Esophagus squamous epithelium (tissue), 5 donors: ENCODE measurements at places on chromosomes 3 and 15.

DNA sequence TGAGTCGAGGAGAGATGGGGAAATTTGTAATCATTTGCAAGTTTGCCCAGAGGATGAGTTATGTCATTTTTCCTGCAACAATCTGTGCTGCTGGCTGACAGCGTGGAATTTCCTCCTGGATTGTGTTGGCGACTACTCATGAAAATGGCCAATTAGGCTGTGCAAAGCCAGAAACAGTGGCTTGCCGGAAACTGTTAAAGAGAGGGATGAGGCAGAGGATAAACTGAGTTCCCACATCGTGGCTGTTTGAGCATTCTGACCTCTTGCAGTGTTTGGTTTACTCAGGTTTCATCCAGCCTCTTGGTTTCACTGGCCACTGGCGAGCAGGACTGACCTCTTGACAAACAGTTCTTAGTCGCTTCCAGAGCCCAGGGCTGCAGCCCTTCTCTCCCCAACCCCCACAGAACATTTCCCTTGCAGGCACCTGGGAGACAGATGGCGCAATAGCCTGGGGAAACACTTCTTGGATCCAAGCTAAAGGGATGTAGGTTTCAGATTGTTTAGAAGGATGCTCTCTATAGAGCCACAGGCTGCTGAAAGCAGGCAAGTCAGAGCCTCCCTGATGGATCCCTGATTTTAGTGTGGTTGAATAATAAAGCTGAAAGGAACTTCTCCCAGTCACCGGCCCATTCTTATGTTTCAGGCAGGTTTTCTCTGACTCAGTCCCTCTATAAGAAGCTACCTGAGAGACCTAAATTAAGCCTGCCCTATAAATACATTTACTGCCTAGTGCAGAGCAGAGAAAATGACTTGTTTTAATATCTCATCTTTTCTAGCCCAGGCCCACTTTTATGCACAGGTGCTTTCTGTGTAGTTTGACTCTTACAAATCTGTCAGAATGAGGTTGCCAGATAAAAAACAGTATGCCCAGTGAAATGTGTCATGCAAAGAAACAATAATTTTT is 92.8 kb upstream of the UBE2E1 start:
- no peak for DNase-seq

DNA sequence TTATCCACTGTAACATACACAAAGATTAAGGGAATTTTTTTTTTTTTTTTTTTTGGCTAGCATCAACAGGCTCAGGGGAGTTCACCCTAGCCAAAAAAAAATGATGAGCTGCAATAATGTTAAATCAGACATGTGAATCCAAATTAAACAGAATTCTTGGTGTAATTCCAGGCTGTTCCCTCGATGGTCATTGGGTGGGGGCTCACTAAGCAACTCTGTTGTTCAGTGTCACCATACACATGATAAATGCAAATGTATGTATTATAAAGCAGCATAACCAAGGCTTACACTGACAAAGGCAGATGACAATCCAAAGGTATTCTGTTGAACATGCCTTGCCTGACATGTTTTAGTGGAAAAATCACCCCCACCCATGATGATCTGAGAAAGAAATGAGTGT is 29.0 kb downstream of the IL1RAP start:
- DNase-seq = no peak

GRCh38 chr3:54819946-54820345 is 107.9 kb downstream of the LRTM1 start:
- no peak for DNase-seq

DNA sequence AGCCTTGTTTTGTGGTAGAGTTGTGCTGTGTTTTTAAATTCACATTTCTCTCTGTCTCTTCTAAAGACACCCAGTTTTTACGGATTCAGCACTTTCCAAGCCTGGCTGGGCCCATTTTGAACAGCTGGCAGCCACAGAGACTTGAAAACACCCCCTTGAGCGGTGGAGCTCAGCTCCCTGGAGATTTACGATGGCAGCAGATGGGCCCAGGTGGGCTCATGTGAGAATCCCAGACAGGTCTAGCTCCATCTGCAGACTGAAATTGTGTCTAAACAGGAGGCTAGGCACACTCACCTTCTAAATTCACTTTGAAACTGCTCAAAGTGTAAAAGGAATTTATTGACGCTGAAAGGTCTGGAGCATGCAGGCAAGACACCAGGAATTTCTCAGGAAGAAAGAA is 232.0 kb upstream of the HES1 start:
- no peak for DNase-seq

GRCh38 chr15:72034351-72034750 is 83.6 kb downstream of the MYO9A start:
- DNase-seq = no peak

- DNase-seq = no peak
Observed at GRCh38 chr3:133268726-133269134, 131.1 kb upstream of the BFSP2 start.

GRCh38 chr3:15520185-15520584 is 1.3 kb downstream of the COLQ start:
- no peak for DNase-seq

GRCh38 chr3:8625991-8626390 is 18.6 kb downstream of the SSUH2 start:
- no peak for DNase-seq

DNA sequence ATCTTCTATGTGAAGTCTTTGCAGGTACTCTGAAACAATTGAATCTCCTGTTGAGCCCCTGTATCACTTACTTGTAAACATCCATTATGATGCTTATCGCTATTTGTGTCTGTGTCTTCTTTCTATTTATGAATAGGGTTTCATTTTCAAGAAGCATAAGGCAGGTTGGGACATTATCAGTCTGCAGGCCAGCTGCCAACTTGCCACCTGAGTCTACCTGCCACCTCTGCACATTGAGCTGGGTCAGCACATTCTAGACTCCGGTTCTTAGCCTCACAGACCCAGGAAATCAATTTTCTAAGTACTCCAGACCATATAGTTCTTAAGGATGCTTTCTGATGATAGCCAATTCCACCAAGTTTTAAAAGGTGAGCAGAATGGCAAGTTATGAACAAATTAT is 105.7 kb upstream of the MCTP2 start:
- DNase-seq = no peak

DNA sequence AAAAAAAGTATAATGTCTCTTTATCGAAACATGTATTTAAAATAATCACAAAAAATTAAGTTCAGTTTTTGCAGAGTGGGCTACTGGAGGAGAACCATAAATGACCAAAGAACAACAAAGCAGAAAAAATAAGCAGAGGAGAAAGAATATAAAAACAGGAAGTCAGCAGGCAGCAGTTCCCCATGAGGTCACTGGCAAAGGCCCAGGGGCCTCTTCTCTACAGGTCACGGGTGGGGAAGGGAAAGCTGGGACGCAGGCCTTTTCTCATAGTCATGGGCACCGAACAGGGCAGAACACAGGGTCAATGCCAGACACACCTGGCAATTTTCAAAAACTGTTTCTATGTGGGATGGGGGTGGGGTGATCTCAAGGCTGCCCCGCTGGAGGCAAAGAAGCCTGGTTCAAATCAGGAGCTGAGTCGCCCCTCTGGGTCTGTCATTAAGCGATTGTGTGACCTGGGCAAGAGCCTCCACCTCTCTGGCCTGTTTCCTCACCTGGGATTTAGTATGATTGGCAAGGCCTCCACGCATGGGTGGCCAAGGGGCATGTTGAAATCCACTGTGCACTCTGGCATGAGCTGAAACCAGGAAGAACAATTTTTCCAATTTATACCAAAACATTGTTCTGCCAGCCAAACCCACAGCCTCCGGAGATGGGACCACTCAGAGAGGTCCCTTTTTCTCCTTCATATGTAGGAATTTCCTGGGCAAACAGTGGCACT is 43.8 kb upstream of the UACA start:
- DNase-seq = peak; percentile 8

DNA sequence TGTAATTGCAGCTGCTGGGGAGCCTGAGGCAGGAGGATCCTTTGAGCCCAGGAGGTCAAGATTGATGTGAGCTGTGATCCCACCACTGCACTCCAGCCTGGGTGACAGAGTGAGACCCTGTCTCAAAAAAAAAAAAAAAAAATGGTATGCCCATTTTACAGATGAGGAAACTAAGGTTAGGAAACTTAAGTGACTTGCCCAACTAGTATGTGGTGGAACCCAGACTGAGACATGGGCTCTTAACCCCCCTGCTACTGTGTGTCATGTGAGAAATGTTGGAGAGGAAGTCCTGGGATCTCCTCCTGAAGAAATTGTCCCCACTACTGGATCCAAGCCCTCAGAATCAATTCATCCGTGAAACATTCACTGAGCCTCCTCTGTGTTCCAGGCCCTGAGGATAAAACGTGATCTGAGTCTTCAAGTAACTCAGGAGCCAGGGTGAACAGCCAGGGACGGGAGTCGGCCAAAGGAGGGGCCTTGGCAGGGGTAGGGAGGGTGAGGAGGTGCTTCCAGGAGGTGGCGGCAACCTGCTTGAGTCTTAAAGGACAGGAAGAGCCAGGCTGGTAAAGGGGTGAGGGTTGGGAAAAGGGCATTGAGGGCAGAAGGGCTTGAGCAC is 19.6 kb upstream of the RNU6-1 start:
- DNase-seq = no peak

DNA sequence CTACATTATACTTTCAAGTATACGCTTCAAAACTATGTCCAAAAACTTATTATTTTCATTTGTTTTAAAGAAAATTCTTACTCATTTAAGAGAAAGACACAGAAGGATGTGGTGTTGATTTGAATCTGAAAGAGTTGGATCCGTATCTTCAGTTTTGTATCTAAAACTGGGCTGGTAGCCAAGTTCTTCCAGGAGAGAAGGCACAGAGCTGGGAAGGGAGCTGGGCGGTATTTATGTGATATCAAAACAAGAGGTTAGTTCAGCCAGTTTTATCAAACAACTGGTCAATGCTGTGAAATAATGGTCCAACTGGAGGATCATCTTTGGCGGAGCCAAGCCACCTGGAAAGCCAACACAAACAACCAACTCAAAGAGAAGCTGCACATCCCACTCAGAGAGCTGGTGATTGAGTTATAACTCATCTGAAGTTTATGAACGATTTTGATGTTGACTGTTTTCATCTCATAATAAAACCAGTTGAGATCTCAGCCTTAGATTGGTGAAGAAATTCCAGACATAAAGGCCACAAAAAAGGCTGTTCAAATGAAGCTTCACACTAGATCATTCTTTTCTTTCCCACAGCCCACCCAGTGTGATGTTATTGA is 489.6 kb upstream of the RASGRP1 start:
- no peak for DNase-seq

DNA sequence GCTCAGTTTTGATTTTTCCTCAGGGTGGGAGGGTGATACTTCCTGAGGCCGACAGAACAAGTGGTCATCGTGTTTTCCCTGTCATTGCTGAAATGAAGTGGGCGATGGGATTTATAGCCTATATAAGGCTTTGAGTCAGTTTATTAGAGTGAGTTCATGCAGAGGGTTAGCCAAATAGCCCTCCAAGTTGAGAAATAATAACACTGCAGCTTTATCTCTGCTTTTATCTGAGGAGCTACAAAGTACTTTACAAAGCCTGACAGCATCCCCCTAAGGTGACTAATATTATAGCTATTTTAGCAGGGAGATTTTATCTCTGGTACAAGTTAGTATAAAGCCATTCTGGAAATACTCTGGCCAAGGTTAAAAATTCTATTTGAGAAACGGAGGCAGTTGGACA is 389.6 kb downstream of the MFSD1 start:
- no peak for DNase-seq

- DNase-seq = no peak
Observed at GRCh38 chr3:150225986-150226385, 182.1 kb upstream of the TSC22D2 start.

DNA sequence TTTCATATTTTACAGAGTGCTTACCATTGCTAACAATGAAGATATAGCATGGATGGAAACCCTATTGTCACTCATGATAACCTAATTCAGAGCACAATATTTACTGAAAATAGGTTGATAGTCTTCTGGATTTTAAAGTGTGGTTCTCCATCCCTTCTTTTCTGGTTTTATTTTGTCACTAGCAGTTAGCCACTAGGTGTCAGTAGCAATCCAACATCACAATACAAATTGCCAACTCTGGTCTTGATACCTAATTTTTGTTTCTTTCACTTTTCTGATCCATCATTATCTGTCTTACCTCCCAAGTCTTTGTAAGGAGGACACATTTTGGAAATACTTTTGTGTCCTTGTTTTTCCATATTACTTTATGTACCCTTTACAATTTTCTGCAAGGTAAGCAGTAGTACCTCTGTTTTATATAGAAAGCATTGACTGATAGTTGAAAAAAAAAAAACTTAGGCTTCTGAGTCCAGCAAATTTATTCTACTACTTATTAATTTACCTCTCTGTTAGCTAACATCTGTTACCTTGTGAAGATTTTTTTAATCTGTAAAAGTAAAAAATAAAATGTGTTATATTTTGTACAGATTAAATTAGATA is 28.3 kb upstream of the CRYBG3 start:
- no peak for DNase-seq

DNA sequence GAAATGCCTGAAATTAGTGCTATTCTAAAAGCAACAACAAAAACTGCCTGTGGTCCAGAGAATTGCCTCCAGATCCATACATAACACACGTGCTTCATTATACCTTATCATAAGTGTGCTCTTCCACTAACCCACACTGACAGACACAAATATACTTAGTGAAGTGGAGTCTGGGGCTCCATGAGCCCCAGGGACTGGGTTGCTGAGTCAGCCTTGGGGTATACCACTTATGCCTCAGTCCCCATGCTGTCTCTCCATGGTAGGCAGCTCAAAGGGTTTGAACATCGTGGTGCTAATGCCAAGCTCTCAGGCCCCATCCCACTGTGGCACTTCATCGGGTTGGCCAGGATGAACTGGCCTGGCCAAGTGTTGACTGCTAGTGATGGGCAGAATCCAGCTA is 10.8 kb downstream of the ZDHHC3 start:
- DNase-seq = no peak

- no peak for DNase-seq
Observed at GRCh38 chr15:72724028-72724427, 38.0 kb downstream of the BBS4 start.
